Myocyte (in vitro differentiated cells): ENCODE measurements at places on chromosomes 3 and 15.

DNA sequence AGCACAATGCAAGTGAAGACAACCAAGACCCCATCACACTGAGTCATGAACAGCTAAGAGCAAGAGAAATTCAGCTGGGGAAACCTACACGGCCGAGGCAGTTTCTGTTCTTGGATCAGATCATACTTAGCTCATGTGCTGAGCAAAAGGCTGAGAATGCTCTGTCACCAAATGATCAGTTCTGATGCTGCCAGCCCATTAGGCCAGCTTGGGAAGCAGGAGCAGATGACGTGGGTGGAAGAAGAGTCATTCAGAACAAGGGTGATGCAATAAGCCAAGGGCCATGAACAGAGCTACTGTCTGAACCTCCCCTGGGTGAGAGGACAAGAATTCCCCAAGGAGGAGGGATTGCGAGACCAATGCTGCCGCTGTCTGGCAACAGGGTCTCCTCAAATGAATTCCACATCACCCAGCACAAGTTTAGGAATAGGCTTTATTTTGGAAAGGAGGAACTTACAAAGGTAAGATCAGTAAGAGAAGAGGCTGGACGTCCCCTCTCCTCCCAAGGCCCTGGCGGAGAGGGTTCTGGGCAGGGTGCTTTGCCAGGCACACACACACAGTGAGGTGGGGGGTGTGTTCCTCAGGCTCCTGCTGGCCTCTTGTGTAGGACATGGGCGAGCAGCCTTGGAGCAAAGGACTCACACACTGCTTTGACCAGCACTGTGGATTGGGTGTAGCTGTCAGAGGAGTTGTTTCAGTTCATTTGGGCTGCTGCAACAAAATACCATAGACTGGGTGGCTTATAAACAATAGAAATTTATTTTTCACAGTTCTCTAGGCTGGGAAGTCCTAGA lies 65.6 kb upstream of the CTXND1 start:
- peak; percentile 50 for DNase-seq

- no peak for DNase-seq
Observed at GRCh38 chr3:54476891-54477290, 354.5 kb downstream of the CACNA2D3 start.

- DNase-seq, result no peak
Observed at GRCh38 chr15:52802110-52802509, 12.0 kb upstream of the ONECUT1 start.

DNA sequence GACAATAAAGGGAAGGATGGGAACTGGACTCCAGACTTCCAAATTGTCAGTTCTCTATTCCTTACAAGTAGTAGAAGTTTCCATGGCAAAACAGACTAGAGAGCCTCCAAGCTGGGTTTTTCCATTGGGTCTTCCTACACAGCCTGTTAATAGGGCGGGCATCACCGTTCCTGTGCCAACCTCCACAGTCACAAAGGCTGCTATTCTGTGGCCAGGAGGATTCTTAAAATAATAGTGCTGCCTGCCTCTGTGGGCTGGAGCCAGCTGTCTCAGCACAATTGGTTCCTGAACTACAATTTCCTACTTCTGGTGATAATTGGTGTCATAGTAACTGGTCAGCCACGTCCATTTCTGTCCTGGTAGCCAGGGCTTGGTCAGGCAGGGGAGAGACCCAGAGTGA lies 38.6 kb downstream of the LYZL4 start:
- DNase-seq, result peak; percentile 70

- no peak for DNase-seq
Observed at GRCh38 chr15:55827204-55827603, 84.3 kb upstream of the PRTG start.

DNA sequence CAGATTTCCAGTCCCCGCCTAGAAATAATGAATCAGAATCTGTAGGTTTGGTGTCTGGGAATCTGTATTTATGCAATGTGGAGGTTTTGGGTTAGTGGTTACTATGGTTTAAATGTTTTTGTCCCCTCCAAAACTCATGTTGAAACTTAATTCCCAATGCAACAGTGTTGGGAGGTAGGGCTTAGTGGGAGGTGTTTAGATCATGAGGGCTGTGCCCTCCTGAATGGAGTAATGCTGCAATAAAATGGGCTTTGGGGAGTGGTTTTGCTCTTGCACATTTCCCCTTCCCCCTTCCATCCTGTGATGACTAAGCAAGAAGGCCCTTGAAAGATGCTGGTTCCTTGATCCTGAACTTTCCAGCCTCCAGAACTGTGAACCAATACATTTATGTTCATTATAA lies 9.2 kb upstream of the RFC4 start:
- no peak for DNase-seq

- DNase-seq, result peak; percentile 50
Observed at GRCh38 chr3:160331127-160331937, 67.7 kb downstream of the IFT80 start.

DNA sequence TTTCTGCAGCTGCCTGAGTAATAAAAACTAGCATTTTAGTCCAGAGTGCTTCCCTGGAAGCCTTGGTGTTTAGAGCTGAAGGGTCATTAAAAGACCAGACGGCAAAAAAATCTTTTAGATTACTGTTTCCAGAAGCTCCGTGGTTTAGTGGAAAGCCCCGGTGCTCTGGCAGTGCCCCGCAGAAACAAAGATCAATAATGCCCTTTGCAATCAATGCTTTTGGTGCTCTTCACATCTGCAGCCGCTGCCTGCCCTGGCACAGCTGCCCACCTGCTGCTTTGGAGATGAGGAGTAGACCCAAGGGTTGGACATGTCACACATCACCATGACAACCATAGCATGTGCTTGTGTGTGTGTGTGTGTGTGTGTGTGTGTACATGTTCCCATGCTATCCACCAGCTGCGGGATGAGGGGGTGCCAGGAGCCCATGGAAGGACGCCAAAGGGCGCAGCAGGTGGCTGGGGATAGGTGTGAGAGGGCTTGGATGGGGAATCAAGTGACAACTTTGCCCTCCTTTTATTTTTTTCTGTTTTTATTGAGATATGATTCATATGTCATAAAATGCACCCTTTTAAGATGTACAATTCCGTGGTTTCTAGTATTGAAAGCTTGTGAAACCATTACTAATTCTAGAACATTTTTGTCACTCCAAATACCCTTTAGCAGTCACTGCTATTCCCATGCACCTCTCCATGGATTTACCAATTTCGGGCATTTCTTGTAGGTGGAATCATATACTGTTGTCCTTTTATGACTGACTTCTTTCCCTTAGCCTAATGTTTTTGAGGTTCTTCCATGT lies 75.7 kb upstream of the KLHL25 start:
- DNase-seq, result no peak

GRCh38 chr3:81274671-81275070 lies 486.8 kb downstream of the GBE1 start:
- DNase-seq, result no peak
